DND-41 (cell line): ENCODE measurements at places on chromosomes 5 and 9.
A peak's percentile ranks its signal among the peaks of the same experiment; 100 is the strongest.

GRCh38 chr9:98852961-98853360, 45.5 kb downstream of the GALNT12 start:
- no peak for DNase-seq

DNA sequence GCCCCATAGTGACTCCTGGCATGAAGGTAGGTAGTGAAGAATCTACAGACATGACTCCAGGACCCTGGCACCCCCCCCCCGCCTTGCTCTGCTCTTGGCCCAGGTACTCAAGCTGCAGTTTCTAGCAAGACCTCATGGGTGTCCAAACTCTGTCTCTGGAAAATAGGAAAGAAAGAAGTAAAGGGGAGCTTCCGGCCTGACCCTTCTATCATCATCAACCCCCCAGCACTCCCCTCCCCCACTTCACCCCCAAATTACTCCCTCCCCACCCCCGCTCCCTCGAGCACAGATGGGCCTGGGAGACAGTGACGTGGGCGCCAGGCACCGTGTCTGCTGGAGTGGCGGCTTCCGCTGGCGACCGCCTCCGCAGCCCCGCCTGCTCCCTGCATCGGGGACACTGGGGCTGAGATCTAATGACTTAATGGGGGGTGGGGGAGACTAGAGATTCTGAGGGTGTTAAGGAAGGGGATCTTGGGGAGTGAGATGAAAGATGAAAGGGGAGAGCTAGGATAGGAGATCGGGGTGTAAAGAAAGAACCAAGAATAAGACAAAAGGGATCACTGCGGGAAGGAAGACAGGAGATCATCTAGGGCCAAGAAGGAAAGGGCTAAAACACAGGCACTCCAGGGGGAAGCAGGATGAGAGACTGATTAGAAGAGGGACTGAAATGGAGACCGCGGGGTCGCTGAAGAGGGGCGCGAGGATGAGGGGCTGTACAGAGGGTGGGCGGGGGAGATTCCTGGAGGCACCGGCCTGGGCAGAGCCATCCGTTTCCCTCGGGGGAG, 1.1 kb upstream of the DNAJB5 start:
- DNase-seq, result no peak

- no peak for DNase-seq
Observed at GRCh38 chr5:127066721-127067120, 6.6 kb downstream of the C5orf63 start.

GRCh38 chr9:23379842-23380241, 446.2 kb downstream of the ELAVL2 start:
- DNase-seq, result no peak

DNA sequence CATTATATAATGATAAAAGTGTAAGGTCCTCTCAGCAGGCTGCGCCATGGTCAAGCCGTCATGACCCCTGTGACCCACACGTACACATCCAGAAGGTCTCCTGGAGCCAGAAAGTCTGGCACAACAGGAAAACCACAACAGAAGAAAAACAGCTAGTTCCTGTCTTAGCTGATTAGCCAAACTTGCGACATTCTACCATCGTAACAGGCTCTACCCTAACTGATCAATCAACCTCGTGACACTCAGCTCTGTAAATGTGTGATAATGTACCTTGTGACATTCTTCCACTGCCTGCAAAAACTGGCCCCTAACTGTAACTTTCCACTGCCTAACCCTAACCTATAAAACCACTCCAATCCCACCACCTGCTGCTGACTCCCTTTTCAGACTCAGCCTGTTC, 316.4 kb upstream of the TUSC1 start:
- no peak for DNase-seq

GRCh38 chr5:120806202-120806601, 342.1 kb downstream of the PRR16 start:
- no peak for DNase-seq

- DNase-seq, result no peak
Observed at GRCh38 chr9:17994695-17995425, 416.0 kb downstream of the SH3GL2 start.

DNA sequence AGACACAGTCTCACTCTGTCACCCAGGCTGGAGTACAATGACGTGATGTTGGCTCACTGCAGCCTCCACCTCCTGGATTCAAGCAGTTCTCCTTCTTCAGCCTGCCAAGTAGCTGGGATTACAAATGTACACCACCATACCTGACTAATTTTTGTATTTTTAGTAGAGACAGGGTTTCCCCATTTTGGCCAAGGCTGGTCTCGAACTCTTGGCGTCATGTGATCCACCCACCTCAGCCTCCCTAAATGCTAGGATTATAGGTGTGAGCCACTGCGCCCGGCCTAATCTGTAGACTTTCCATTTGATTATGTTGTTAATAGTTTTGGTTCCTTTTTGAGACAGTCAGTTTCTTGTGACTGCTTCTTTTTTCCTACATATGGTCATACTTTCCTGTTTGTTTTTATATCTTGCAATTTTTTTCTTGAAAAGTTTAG, 31.0 kb downstream of the MTREX start:
- no peak for DNase-seq

DNA sequence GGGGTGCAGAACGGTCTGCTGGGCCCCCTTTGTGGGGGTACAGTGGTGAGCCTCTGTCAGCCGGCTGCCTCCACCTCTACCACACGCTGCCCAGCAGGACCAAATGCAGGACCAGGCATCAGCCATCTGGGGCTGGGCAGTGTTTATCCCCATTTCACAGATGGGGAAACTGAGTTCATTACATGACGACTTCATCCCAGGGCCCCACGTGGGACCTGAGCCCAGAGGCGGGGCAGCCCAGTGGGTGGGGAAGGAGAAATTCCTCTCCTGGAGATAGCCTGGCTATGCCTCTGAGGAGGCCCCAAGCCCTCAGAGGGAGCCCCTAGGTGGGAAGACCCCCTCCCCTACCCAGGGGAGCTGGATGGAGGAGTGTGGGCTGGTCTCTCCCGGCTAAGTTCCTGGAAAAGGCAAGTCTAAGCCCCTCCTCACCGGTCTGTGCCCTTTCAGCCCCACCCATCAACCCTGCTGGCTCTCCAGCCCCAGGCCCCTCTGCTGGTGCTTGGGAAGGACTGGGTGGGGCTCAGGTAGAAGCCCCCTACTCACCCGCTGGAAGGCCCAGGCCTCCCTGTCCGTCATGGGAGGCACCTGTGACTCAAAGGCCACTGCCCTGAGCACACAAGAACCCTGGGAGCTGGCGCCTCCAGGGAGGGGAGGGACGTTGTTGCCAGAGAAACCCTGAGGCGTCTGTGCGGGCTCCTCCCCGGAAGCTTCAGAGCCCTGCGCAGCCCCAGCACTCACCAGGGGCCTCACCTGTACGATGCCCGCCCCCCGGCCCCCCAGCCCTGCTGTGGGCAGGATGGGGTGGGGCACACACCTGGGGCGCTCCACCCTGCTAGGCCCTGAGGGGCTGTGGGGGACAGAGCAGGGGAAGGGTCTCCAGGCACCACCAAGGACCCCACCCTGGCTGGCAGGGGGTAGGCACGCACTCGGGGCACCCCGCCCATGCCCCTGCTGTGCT, 7.4 kb upstream of the CCDC187 start:
- DNase-seq, result peak; percentile 11

DNA sequence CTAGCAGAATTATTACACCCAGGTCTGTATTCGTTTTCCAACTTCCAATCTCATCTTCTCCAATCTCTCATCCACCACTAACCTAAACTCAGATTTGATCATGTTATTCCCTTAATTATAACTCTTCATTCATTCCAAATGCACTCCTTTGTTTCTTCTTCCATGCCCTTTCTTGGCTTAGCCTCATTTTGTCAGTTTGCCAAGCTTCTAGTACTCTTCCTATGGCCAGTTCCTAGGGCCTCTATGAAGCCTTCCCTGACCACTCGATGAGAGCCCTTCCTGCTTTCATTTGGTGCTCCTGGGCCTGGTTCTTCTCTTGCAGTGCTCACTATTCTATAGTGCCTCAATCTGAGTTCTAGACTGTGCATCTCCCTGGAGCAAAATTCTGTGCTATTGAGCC, 5.8 kb downstream of the FAM219A start:
- DNase-seq, result no peak

GRCh38 chr5:81631124-81631523, 119.8 kb downstream of the SSBP2 start:
- DNase-seq, result peak; percentile 94

DNA sequence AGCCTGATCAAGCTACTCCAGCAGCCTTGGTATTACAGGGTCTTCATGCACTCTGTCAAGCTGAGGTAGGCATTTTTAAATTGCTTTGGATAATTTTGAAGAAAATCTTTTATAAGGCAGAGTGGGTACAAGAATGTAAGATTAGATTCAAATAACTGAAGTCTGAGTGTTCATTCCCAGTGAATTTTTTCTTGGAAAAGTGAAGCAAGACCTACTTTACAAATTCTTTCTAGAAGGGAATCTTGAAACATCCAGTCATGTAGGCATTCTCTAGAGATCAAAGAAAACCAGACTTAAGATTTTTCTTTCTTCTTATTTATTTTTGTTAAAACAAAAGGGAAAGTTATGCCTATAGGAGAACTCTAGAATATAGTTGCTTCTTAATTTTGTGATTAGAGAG, 139.0 kb downstream of the FOCAD start:
- DNase-seq, result no peak

GRCh38 chr5:39249564-39250274, 30.4 kb upstream of the FYB1 start:
- DNase-seq, result no peak

DNA sequence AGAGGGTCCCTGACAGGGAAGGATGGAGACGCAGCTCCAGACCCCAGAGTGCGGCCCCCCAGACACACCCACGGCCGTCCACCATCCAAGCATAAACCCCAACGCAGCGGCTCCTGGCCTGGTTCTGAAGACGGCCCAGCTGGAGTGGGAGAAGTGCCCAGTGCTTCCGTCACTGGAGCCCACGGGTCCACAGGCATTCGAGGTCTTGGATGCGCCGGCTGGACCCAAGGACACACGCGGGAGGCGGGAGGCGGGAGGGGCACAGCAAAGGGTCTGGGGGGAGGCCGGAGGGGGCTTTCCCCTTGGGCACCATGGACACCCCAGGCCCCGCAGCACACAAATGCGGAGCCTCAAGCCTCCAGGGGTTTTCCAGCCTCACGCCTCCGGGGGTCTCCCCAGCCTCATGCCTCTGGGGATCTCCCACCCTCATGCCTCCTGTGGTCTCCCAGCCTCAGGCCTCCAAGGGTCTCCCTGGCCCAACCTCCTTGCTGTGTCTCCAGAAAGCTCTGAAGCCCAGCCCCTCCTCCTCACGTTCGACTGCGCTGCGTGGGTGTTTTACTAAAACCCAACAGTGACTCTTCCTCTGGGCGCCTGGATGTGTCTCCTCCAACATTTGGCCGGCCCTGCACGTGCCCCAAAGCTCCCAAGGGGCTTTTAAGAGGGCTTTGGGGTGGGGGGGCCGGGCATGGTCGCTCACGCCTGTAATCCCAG, 15.2 kb downstream of the EXD3 start:
- DNase-seq, result no peak

- no peak for DNase-seq
Observed at GRCh38 chr9:114513055-114513958, 8.0 kb upstream of the WHRN start.

DNA sequence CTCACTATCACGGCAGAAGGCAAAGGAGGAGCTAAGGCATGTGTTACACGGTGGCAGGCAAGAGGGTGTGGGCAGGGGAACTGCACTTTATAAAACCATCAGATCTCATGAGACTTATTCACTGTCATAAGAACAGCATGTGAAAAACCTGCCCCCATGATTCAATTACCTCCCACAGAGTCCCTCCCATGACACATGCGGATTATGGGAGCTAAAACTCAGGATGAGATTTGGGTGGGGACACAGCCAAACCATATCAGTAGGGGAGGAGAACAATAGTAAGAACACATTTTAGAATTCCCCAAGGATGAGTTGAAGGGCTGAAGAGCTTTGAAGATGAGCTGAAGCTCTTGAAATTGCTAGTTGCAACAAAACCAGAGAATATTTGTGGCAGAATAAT, 287.9 kb downstream of the SMARCA2 start:
- DNase-seq, result no peak

- DNase-seq, result no peak
Observed at GRCh38 chr9:21525174-21525573, 43.1 kb upstream of the IFNE start.

GRCh38 chr5:68875351-68875750, 218.5 kb upstream of the SLC30A5 start:
- peak; percentile 71 for DNase-seq

- DNase-seq, result no peak
Observed at GRCh38 chr5:71872311-71872864, 153.3 kb downstream of the CARTPT start.

DNA sequence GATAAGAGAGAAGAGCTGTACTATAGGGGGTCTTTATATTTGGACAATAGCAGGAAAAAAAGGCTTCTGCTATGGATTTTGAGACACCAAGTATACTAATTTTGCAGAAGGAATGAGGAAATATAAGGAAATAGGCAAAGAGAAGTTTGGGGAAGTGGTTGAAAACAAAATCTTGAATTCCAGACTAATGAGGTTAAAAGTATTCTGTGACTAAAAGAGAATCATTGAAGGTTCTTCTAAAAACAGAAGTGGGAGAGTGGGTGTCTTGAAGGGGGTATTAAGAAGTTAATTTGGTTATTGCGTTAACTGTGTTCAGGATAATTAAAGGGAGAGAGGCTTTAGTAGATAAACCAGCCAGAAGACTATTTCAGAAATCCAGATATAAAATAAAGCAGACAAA, 148.7 kb downstream of the RFK start:
- DNase-seq, result no peak

DNA sequence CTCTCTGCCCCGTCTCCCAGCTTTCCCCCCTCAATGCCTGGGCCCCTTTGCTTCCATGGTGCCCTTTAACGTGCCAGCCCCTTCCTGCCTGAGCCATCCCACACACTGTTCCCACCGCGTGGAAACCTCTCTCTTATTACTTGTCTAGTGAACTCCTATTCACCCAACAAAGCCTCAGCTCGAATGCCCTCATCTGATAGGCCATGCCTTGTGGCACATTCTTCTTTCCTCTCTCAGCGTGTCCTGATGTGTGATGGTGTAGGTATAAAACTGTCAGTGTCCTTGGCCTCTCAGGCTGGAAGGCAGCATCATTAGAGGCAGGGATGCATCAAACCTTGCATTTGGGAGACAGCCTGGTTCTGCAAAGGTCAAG, 152.3 kb downstream of the OLFM1 start:
- no peak for DNase-seq

DNA sequence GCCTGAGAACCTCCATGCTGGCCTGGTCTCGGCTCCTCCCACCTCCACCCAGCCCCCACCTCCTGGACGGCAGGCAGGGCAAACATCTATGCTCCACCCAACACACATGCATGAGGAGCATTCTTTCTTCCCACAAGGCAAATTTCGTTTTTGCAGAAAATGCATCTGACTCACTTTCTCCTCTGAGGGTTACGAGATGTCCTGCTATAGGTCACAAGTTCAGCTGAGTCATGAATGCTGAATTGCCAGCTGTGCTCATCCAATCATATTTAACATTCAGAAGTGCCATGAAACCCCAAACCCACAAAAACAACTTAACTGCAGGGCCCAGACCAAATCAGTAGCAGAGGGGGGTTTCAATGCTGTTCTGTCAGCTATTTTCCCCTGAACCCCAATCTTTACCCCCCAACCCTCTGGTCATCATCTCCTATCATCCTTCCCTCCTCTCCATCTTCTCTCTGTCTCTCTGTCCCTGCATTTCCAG, 39.0 kb upstream of the OSMR start:
- DNase-seq, result no peak

GRCh38 chr9:136336156-136336870, 9.0 kb downstream of the GPSM1 start:
- no peak for DNase-seq

- no peak for DNase-seq
Observed at GRCh38 chr9:8095672-8096086, 296.1 kb upstream of the DMAC1 start.
